A549 treated with CpdA at 1 μM for 4 hours (cell line): ENCODE measurements at places on chromosomes 6 and 20. TPM values are rescaled to one million over a fixed set of nuclear protein-coding genes. Genes with fewer than 3 reads are reported as not detected.

Gene KHDRBS2
- not detected in 5 replicates for total RNA-seq

Gene IL17A
- not detected in 5 replicates for total RNA-seq

Gene CRIP3
- total RNA-seq, result 0.20 to 0.62 TPM (median 0.57 TPM) in 5 replicates

Gene ZNF831
- not detected in 5 replicates for total RNA-seq

Gene NKAPL
- total RNA-seq, result not detected in 5 replicates

Gene BPI
- not detected in 5 replicates for total RNA-seq

Gene SH3BGRL2
- total RNA-seq, result 0.27 to 0.35 TPM (median 0.31 TPM) in 5 replicates

Gene EPHA7
- total RNA-seq, result 0.06 to 0.09 TPM (median 0.08 TPM) in 5 replicates

Gene ZNF334
- total RNA-seq, result not detected in 5 replicates

Gene EYS
- total RNA-seq, result 0.08 to 0.14 TPM in 2 of 5 replicates, not detected in the others

Gene CDH4
- 6.0 to 9.2 TPM (median 8.7 TPM) in 5 replicates for total RNA-seq

Gene SSTR4
- total RNA-seq, result not detected in 5 replicates

Gene TMEM242
- 6.4 to 7.7 TPM (median 6.7 TPM) in 5 replicates for total RNA-seq

Gene IMPG1
- not detected in 5 replicates for total RNA-seq

Gene SNHG17
- total RNA-seq, result 162 to 219 TPM (median 202 TPM) in 5 replicates

Gene TSPYL4
- total RNA-seq, result 2.4 to 3.5 TPM (median 3.1 TPM) in 5 replicates

Gene GTSF1L
- not detected in 5 replicates for total RNA-seq

Gene SDHAF4
- total RNA-seq, result 3.7 to 8.1 TPM (median 4.9 TPM) in 5 replicates

Gene RIMS1
- not detected in 5 replicates for total RNA-seq
